ENCODE measurements at places on chromosomes 11 and 22. TPM values are rescaled to one million over a fixed set of nuclear protein-coding genes. Genes with fewer than 3 reads are reported as not detected.

OR8A1 gene
- total RNA-seq: not detected

DNA sequence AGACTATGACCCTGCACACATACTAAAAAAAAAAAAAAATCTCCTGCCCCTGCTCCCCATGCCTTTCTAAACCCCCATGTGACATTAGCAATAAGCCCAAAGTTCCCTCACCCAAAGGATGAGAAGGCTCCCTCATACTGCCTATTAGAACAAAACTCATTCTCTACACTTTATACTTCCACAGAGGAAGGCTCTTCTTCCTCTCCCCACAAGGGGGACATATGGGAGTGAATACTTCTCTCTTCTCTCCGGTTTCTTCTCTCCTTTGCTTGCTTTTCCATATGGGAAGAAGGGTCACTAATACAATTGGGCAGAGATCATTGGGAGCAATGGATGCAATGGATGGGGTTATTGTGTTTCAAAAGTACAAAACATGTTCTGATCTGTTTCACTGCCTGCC, 3.3 kb downstream of the OR52L1 start:
- no peak for DNase-seq

DNA sequence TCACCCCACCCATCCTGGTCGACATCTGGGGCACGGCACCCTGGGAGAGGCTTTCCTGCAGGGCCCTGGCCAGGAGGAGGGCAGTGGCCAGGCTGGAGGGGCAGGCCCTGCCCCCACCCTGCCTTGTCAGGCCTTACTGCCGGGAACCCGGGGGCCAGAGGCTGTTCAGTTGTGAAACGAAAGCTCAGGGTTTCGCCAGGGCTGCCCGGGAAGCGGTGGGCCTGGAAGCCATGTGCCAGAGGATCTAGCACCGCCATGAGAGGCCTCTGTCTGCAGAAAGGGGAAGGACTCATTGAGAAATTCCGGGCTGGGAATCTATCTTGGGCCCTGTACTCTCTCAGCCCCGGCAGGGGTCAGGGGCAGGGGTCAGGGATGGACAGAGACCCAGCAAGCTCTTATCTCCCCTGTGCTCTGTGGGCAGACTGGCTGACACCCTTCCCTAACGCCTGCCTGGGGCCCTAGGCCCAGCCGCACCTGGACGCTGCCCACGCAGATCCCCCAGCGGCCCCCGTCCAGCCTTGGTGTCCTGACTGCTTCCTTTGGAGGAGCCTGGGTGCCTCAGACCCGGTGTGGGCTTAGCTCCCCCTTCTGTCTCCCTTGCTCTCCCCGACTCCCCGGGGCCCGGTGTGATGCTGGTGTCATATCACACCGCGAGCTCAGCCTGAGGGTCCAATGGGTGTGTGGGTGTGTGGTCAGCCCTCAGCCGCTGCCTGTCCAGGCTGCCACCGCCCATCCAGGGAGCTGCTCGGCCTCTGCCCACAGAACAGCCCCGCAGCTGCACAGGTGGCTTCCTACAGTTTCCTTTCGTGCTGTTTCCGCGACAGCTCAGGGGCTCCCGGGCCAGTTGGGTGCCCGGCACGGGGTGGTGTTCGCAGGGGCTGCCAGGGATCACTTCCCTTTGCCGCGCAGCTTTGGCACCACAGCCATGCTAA, 6.5 kb downstream of the PIM3 start:
- no peak for DNase-seq

GRCh38 chr11:61541598-61541997, 33.0 kb downstream of the LRRC10B start:
- no peak for DNase-seq

DNA sequence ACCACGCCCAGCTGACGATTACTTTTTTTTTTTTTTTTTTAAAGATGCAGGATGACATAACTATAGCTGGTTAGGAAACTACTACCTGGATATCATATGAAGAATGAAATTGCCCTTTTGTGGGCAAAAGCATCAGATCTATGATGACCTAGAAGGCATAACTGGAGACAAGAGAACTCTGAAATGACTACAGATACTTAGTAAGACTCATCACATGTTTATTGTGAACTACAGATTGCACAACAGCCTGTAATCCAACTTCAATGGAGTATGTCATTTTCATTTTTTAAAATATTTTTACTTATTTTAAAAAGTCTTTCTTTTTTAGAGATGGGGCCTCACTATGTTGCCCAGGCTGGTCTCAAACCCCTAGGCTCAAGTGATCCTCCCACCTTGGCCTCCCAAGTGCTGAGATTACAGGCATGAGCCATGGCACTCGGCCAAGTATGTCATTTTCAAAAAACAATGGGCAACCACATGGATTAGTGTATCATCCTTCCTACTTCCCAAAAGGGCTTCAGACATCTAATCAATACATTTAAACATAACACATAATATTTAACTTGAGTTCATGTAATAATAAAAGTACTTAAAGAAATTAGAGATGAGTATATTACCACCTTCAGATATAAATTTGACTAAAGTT, 3.3 kb downstream of the MTMR2 start:
- DNase-seq: no peak

DNA sequence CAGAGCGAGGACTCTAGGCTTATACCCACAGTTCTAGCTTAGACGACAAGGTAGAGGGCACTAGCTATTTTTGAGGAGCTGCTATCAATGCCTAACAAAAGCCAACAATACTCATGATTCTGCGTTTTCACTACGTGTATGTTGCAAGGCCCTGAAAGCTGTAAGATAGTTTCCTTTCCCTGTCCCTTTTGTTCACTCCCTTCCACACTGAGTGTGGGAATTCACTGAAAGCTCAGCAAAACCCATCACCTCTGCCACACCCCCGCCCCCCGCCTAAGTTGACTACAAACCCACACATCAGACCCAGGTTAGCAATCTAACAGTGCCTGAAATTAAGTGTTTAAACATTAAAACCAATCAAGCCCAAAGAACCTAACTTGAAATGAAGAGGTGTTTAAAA, 6.2 kb upstream of the LDLRAD3 start:
- DNase-seq: no peak

DNA sequence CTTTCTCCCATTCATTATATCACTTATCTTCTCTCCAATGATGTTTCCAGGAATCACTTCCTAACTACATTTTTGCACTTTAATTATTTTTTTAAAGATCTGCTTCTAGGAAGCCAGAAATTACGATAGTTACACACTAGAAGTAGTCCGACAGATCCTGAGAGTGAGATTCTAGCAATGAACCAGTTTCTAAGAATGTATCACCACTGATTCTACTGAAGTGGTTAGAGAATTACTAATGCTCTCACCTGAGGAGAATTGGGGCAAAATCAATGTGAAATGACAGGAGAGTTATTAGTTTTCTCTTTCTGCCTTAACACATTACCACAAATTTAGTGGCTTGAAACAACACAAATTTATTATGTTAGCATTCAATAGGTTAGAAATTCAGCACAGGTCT, 241.2 kb downstream of the CASP12 start:
- DNase-seq: no peak
